Cortex of kidney (tissue), 1 donor: ENCODE measurements at places on chromosomes 7 and 10.

DNA sequence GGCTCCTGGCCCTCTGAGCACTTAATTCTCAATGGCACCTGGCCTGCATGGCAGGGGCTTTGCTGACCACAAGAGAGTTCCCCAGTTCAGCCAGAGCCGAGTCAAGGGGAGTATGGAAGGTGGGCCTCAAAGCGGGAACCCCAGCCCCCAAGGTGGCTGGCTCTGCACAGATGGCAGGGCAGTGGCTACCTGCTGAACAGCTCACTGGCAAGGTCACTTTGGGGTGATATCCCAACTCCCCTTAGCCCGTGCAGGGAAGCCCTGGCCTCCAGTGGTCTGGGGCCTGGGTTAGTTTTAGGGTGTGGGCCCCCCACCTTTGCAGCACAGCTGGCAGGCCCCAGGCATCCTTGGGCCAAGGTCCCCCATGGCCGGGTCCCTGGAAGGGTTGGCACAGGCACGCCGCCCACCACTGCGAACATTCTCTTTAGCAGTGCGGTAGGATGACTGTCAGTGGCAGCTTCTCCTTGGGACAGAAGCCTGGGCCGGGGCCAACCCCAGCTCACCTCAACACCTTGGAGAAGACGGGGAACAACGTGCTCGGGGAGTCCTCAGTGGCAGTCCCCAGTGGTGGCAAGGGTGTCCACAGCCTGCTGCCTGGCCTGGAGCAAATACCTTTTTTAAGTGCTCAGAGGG, 36.8 kb downstream of the PPIF start:
- no peak for DNase-seq

GRCh38 chr10:126905776-126906703, 812 bp downstream of the DOCK1 start:
- no peak for DNase-seq

DNA sequence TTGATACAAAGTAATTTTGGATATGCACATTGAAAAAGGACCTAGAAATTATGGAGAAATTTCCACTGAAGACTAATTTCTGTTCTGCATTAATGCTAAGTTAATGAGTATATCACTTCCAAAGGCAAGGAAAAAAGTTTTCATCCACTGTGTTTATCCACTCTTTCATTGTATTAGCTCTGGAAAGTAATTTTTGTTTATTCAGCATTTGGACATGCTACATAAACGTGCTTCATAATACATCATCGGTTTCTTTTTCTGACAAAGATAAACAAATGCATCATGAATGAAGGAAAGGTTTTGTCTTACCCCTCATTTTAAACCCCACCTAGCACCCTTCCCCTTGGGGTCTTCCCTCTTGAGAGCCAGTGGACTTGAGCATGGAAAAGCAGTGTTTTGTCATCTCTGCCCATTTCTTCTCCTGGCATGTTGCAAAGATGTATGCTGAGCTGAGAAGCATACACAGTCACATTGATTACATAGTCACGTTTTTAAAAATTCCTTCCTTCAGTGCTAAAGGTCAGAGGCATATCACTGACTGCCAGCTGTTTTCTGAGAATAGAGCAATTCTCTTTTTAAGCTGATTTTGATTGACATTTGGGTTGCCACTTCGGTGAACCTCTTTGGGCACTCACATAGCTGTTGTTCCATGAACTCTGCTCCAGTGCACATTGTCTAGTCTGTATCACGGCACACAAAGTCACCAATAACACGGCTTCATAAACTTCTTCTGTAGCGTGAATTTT, 65.9 kb upstream of the C7orf33 start:
- DNase-seq: no peak

DNA sequence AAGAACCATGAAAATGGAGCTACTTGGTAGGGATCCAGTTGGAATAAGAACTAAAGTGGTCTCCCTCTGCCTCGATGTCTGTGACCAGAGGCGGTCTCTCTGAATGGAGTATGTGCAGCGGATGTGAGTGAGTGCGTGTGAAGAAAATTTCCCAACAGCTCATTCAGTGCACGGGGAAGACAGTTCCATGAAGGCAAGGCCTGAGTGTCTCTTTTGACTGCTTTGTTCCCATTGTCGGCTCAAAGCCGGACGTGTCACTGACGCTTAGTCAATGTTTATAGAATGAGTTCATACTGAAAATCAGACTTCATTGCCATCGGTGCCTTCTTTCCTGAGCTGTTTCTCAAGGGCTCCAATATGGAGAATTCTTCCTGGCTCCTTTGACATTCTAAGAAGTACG, 55.3 kb upstream of the GRB10 start:
- DNase-seq: no peak

GRCh38 chr10:30036341-30036740, 23.0 kb downstream of the JCAD start:
- no peak for DNase-seq

DNA sequence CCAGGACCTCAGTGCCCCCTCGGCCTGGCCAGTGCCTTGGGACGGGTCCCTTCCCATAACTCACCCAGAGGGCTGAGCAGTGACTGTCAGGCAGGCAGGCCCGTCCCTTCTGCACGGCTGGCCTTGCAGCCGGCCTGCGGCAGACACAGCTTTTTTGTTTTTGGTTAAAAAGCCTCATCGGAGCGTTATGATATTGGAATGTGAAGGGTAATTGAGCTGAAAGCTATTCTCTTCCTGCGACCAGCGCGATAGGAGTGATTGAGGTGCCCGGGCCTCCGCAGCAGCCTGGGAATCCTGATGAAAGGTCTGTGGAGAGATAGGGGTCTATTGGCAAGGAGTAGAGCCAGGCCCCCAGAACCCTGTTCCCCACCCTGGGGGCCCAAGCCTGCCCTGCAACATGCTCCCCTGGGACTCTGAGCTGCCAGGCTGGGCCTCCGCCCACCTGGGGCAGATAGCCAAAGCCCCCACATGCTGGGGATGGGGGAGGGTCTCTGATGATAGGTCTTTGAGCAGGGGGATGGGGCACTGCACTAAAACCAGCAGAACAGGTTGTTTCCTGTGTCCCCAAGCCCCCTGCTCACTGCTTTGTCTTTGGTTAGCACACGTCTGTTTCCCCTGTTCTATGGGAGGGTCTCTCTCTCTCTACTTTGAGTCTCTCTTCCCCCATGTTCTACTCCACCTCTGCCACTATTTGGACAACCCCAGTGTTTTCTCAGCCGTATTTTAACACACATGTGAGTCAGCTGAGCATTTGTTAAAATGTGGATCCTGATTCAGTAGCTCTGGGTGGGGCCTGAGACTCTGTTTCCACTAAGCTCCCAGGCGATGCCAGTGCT, 131.9 kb downstream of the CDH23 start:
- DNase-seq: no peak

GRCh38 chr7:14147532-14147931, 158.1 kb upstream of the ETV1 start:
- no peak for DNase-seq
